ENCODE measurements at places on chromosomes 11 and 22. TPM values are rescaled to one million over a fixed set of nuclear protein-coding genes. Genes with fewer than 3 reads are reported as not detected.

Gene CD3D
- 1.6 TPM for total RNA-seq

Gene AIFM3
- 0.78 TPM for total RNA-seq

Gene PRODH
- total RNA-seq, result 1.0 TPM

Gene DEFB131B
- not detected for total RNA-seq

Gene HEPN1
- total RNA-seq, result not detected

Gene DEUP1
- total RNA-seq, result not detected

Gene GPR83
- total RNA-seq, result not detected

Gene CREB3L1
- 22.7 TPM for total RNA-seq

Gene MS4A6A
- total RNA-seq, result 24.9 TPM

Gene PLEKHA7
- 34.6 TPM for total RNA-seq

- no peak for DNase-seq
- no peak overlapping the region for H3K27ac ChIP-seq
- no peaks in the 10 kb centered on the region for H3K27me3 ChIP-seq
- H3K4me1 ChIP-seq, result peaks cover 15% of the 10 kb centered on the region
Observed at GRCh38 chr11:27281276-27281675, 81.7 kb downstream of the CCDC34 start.

GRCh38 chr11:122864386-122865115 is 18.0 kb upstream of the JHY start:
- H3K4me3 ChIP-seq, result no peak overlapping the region
- no peak for DNase-seq
- H3K36me3 ChIP-seq, result no peaks in the 10 kb centered on the region
- H3K27me3 ChIP-seq, result no peaks in the 10 kb centered on the region

GRCh38 chr11:78349624-78350023 is 68.0 kb downstream of the GAB2 start:
- H3K4me1 ChIP-seq, result peaks cover 6% of the 10 kb centered on the region
- H3K27ac ChIP-seq, result no peak overlapping the region
- no peak for DNase-seq
- no peaks in the 10 kb centered on the region for H3K27me3 ChIP-seq
- H3K36me3 ChIP-seq, result no peaks in the 10 kb centered on the region

DNA sequence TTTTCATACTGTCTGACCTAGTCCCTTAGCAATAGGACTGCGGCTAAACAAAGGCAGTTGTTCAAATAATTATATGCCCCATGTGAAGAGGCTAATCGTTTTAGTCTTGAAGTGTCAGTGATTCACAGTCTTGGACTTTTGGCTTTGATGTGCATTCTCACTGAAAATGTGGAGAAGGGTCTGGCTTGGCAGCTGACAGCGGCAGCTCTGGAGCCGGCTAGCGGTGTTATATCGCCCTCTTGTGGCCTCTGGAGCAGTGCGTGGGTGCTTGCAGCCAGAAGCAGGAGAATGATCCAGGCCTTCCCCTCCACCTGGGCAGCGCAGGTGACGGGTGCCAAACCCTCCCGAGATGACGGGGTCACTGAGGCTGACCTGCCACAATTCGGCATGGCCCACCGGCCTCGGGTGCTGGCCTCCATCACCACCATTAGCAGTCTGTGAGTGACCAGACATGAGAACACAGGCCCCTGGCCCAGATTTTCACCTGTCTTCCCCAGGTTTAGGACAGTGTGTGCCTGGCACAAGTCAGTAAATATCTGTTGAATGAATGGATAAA is 90.3 kb upstream of the PITPNB start:
- no peaks in the 10 kb centered on the region for H3K27me3 ChIP-seq
- DNase-seq, result peak; percentile 78
- H3K27ac ChIP-seq, result no peak overlapping the region
- no peak overlapping the region for H3K4me3 ChIP-seq
- no peaks in the 10 kb centered on the region for H3K36me3 ChIP-seq

DNA sequence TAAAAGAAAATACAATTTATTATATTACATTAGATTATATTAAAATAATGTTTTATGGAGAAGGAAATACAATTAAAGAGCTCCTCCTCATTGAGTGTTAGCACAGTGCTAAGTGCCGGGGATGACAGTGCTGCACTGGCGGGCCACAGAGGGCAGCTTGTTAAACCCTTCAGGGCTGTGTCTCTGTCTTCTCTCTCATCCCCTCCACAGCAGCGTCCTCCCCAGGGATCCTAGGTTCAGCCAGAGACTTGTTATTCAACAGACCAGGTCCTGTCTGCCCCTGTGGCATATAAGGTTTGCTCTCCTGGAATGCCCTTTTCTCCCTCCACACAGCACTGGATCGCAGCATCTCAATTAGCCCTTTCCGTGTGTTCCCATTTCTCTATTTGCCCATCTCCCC is 14.2 kb downstream of the THYN1 start:
- H3K4me1 ChIP-seq, result peaks cover 7% of the 10 kb centered on the region
- no peaks in the 10 kb centered on the region for H3K27me3 ChIP-seq
- H3K4me3 ChIP-seq, result no peak overlapping the region

GRCh38 chr11:118304568-118305248 is at the start of gene CD3E:
TSS of gene CD3E (plus strand) at chr11:118304730. CDS start at chr11:118304953, 223 bp downstream.
- H3K36me3 ChIP-seq, result no peaks in the 10 kb centered on the region
- H3K4me3 ChIP-seq, result no peak within 1 kb of the TSS
- H3K27me3 ChIP-seq, result no peaks in the 10 kb centered on the region
- no peak for DNase-seq
- no peaks in the 10 kb centered on the region for H3K4me1 ChIP-seq

- no peak overlapping the region for H3K27ac ChIP-seq
- DNase-seq, result no peak
- no peaks in the 10 kb centered on the region for H3K36me3 ChIP-seq
- no peaks in the 10 kb centered on the region for H3K27me3 ChIP-seq
- H3K4me3 ChIP-seq, result no peak overlapping the region
Observed at GRCh38 chr11:10551290-10551592, 10.3 kb upstream of the RNF141 start.

DNA sequence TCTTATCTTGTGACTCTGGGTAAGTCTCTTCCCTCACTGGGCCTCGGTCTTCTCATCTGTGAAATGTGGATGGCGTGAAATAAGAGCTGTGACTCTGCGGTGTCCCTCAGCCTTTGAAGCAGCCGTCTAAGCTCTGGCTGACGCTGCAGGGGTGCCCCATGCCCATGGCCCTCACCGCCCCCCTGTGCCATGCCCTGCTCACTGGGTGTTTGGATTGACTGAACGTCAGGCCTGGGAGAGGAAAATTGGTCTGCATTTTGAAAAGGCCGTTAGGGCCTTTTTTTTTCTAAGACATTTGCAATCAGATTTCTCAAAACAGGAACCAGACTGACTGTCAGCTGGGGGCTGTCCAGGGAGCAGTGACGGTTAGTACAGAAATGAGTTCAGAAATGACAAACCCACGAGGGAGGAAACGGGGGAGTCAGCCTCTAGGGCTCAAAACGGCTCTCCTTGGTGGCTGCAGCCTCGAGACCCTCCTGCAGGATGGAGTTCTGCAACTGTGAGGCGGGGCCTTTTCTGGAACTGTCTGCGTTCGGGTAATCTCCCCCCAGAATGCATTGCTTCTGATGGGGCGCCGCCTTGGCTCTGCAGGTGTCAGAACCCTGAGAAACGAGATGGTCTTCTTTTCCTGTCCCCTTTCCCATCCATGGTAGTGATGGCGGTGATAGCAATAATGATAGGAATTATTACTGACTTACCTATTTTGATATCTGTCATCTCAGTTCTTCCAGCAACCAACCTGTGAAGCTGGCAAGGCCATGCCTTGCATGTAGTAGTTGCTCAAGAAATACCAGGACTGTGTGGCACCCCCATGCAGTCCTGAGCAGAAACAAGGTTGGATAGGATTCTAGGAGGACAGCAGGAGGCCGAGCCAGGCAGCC is 2.0 kb downstream of the GRK2 start:
- no peaks in the 10 kb centered on the region for H3K36me3 ChIP-seq
- H3K27ac ChIP-seq, result peak overlapping the region; percentile 83
- H3K4me3 ChIP-seq, result no peak overlapping the region
- DNase-seq, result no peak

DNA sequence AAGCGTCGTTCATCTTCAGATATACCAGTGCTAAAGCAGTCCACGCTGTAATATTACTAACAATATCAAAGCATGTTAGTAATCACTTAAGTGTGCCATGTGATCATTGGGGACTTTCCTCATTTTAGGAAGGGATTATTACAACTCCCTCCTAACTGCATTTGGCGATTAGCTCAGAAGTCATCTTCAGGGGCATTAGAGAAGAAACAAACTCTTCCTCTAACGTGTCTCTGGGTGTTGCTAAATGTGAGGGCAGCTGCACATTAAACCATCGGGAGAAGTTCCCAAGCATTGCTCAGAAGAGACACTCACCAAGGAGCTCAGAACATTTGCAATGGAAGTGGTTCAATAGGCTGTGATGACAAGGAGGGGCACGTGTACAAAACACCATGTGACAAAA is 17.2 kb downstream of the TESMIN start:
- H3K36me3 ChIP-seq, result no peaks in the 10 kb centered on the region
- H3K4me1 ChIP-seq, result no peaks in the 10 kb centered on the region
- no peak overlapping the region for H3K27ac ChIP-seq
- H3K4me3 ChIP-seq, result no peak overlapping the region
- no peaks in the 10 kb centered on the region for H3K27me3 ChIP-seq

DNA sequence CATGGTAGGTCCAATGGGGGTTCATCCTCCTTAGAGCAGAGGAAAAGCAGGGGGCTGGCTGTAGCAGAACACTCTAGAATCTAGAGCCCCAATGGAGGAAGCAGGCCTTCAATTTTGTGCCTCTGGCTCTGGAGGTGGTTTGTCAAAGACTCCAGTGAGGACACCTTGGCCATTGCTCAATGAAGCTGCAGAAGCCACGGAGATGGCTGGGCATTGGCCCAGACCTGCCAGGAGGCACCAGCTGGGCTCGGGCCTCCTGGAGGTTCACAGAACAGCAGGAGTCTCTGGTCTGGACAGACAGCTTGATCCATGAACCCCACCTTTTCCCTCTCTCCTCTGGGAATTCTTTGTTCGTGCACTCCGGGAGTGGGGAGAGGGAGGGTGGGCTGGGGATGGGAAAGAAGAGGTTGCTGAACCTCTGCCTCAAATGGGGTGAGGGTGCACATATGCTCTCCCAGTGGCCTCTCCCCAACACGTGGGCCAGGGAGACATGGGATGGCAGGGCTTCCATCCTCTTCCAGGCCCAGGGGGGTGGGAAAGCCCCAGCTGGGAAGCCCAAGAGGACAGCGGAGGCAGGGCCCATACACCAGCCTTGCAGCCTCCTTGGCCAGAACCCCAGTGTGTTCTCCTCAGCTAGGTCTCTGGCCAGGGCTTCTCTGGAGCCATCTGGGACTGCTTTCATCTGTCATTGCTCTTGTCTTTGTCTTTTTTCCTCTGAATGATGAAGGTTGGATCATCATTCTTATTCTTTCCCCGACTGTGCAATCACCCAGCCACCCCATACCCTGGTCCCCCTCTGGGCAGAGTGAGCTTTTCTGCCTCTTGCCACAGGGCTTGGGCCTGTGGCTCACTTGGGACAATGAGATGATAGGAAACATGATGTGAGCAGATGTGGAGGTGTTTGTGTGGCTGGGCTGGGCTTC is 1019.4 kb downstream of the BRD1 start:
- no peak overlapping the region for H3K4me3 ChIP-seq
- no peak overlapping the region for H3K27ac ChIP-seq
- H3K36me3 ChIP-seq, result no peaks in the 10 kb centered on the region
- DNase-seq, result no peak

- H3K27ac ChIP-seq, result no peak overlapping the region
- H3K27me3 ChIP-seq, result no peaks in the 10 kb centered on the region
- H3K4me1 ChIP-seq, result no peaks in the 10 kb centered on the region
- H3K36me3 ChIP-seq, result no peaks in the 10 kb centered on the region
- no peak overlapping the region for H3K4me3 ChIP-seq
- DNase-seq, result no peak
Observed at GRCh38 chr11:55481416-55481815, 72.9 kb upstream of the OR4C15 start.

- H3K4me1 ChIP-seq, result no peaks in the 10 kb centered on the region
- H3K36me3 ChIP-seq, result no peaks in the 10 kb centered on the region
- no peaks in the 10 kb centered on the region for H3K27me3 ChIP-seq
- DNase-seq, result no peak
- no peak overlapping the region for H3K4me3 ChIP-seq
Observed at GRCh38 chr11:36333897-36334296, 37.8 kb downstream of the PRR5L start.

DNA sequence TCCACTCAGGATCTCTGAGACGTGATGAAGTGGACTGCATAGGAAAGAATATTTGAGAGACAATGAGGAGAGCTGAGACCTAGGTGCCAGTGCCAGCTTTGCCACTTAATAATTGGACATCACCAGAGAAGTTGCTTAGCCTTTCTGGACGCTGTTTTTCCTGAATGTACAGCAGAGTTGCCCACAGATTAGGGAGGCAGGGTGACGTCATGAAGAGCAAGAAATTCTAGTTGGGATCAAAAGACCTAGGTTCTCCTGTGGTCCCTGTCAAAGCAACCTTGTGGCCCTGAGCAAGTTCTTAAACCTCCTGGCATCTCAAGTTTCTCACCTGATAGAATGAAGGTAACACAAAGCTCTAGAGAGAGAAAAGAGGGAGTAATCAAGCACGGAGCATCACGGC is 174.6 kb upstream of the TENM4 start:
- no peaks in the 10 kb centered on the region for H3K27me3 ChIP-seq
- H3K27ac ChIP-seq, result no peak overlapping the region
- H3K4me3 ChIP-seq, result no peak overlapping the region
- DNase-seq, result no peak
- H3K36me3 ChIP-seq, result no peaks in the 10 kb centered on the region

GRCh38 chr11:14774721-14775120 is 117.3 kb downstream of the CYP2R1 start:
- H3K4me1 ChIP-seq, result no peaks in the 10 kb centered on the region
- H3K36me3 ChIP-seq, result no peaks in the 10 kb centered on the region
- H3K4me3 ChIP-seq, result no peak overlapping the region
- H3K27ac ChIP-seq, result no peak overlapping the region
- DNase-seq, result no peak

DNA sequence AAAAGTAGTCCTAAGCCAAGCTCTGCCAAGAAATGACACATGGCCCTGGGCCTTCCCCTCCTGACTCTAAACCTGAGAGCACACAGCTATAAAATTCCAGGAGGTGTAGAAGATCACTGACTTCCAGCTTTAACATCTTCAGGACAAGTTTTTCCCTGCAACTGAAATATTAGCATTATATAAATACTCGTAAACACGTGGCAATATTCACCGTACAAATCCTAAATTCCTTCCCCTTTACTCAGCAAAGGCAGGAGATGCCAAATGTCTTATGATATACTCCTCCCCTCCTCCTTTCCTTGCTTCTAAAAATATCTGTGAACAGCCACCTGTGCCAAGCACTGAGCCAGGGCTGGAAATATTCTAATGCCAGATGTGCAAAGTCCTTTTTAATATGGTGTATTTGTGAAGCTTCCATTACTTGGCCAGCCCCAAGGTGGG is 194.0 kb downstream of the LARGE1 start:
- H3K36me3 ChIP-seq, result no peaks in the 10 kb centered on the region
- H3K27me3 ChIP-seq, result no peaks in the 10 kb centered on the region
- peak; percentile 45 for DNase-seq
- H3K4me3 ChIP-seq, result no peak overlapping the region
- H3K27ac ChIP-seq, result peak overlapping the region; percentile 55

DNA sequence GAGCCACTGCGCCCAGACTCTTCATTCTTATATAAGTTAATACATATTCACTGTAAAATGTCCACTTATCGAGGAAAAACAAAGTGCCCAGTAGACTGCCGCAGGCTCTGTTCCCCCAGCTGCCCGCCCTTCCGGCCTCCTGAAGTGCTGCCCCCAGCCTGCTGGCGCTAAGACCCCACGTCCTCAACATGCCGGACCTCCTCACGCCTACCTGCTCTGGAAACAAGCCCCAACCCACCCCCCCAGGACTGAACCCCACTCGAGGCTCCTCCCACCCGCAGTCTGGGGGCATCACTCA is 1.1 kb downstream of the GATD1 start:
- H3K27ac ChIP-seq, result peak overlapping the region; percentile 70
- no peak for DNase-seq
- H3K27me3 ChIP-seq, result no peaks in the 10 kb centered on the region
- no peak overlapping the region for H3K4me3 ChIP-seq
- peaks cover 35% of the 10 kb centered on the region for H3K4me1 ChIP-seq
